ENCODE measurements at places on chromosomes 11 and 22.

DNA sequence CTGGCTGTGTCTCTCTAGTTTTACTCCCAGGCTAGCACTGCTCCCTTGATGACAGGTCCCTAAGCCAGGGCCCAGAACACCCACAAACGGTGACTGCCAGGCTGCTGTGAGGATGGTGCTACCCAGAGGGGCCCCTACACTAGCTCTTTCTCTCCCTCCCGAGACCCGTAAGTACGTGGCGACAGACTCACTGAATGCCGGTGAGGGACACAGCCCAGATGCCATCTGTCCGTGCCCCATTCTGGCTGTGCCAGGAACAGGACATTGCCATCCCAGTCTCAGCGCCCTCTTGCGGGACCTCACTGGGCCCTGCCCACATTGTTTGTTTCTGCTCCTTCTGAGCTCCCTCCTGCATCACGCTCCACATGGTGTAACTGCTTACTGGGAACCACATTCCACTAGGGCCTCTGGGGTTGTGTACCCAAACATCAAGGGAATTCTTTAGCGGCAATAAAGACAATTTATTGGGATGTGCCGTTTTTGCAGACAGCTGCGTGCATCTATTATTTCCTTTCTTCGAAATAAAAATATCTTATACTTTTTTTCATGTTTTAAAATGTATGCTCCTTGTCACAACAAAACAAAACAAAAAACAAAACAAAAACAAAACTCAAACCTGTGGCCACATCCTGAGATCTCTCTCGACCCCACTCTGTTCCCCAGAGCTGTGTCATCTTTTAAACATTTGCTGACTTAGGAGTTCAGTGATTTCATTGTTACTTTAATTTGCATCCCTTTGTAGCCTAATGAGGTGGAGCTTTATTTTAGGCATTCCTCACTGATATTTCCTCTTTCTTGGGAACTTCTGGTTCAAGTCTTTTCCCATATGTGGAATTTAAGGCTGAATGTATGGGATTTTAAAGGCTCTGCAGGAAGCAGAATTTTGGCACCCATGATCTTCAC, 4.4 kb upstream of the TPCN2 start:
- peak; percentile 27 for DNase-seq

- DNase-seq = no peak
Measured at GRCh38 chr11:66768088-66768521, 39.1 kb upstream of the SPTBN2 start.

DNA sequence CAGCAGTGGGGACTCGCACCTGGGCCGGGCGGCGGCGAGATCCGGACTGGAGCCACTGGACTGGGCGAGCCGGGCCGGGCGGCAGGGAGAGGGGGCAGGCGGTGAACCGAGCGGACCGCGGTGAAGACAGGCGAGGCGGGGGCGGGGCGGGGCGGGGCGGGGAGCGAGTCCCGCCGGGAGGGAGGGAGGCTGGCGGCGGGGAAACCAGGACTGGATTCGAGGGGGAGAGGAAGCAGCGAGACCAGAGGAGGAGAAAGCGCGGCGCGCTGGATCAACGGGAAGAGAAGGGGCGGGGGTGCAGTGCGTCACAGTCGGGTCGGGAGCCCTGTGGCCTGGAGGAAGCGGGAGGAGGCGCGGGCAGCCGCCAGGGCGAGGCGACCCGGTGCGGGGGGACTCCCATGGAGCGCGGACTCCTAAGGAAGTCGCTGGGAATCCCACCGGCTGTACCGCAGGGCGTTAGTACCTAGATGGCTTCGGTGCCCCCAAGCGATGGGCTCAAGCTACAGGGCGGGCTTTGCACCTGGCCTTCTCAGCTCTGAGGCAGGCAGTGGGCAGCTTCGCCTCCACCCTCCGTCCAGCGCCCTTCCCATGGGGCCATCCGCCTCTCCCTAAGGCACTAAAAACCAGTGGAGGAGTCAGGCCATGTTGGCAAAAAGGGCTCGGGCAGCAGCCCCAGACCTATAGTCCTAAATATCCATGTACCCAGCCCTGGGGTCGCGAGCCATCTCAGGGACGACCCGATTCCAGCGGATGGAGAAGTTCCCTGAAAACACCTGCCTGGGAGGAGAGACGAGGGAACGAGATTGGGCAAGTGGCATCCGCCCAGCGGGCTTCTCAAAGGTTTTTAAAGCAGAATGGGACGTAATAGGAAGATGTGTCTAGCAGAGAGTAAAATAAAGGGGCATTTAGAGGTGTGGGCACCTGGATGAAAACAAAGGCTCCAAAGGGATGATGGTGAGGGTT, at the start of gene TMEM121B:
Gene TMEM121B (minus strand): TSS at position 128 of the 963 bp plus-strand sequence. CDS start 233 bp downstream, outside the sequence.
- DNase-seq = peak; percentile 33

DNA sequence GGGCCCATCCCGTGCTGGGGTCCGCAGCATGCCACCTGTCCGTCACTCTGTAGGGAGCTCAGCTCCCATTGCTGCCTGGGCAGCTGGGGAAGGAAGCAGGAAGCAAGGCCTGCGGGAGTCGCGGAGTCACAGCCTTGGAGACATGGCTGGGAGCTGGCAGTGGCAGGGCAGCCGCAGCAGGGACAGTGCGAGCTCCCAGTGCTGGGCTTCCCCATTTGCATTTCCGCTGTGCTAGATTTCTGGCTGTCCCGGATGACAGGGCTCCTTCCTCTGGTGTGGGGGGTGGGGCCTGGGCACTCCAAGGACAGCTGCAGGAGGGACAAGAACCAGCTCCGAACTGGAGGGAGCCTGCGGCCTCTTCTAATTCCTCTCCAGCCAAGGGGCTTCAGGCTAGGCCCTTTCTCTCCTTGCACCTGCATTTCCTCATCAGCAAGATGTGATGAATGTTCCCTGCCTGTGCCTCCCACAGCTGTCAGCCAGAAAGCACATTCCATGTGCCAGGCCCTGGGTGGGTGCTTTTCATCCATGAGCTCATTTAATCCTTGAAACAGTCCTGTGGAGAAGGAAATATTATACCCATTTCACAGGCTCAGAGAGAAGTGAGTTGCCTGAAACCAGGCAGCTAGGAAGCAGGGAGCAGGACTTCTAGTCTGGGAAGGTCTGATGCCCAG, 48.0 kb downstream of the MYO7A start:
- DNase-seq = no peak

GRCh38 chr22:47010211-47010610, 247.8 kb downstream of the TBC1D22A start:
- no peak for DNase-seq

DNA sequence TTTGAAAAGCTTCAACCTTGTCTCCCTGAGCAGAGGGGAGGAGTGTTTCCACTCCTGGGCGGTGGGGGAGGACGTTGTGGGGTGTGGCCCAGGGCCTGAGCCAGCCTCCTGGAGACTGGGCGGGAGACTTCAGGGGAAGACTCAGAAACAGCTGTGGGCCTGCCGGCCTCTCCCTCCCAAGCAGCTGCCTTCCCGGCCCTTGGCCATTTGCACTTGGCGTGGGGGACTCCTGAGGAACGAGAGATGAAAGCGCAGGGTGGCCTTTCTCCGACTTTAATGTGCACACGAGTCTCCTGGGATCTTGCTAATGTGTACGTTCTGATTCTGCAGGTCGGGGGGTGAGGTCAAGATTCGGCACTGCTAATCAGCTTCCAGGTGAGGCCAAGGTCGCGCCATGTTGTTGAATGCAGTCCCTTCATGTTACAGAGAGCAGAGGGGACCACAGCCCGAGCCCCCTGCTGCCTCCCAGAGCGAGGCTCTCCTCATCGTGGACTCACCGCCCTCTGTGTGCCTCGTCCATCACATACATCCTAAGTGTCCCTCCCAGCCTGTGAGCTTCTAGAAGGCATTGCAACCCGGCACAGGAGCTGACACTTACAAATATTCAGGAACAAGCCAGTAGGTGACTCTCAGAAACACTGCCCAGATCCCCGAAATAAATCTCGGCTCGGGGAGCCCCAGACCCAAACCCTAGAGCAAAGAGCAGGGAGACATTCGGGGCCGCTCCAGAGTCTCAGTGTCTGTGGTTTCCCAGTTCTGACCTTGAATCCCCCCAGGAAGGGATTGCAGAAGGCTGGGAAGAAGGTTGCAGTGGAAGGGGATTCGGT, 7.7 kb downstream of the LIF start:
- DNase-seq = no peak

DNA sequence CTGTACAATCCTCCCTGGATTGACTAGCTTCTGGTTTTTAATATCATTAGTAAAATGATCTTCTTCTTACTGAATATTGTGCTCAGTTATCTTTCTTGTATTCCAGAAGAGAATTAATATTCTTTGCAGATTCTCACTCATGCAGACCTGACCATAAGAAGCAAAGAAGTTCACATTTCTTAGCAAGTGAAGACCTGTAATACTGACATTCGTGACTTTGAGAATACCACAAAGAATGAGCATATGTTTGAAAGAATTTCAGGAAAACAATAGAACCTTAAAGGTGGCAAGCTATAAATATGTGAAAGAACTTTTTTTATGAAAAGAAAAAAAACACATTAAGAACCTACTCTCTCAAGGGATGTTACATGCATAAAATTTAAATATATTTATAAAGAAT, 371.6 kb downstream of the JRKL start:
- DNase-seq = no peak

DNA sequence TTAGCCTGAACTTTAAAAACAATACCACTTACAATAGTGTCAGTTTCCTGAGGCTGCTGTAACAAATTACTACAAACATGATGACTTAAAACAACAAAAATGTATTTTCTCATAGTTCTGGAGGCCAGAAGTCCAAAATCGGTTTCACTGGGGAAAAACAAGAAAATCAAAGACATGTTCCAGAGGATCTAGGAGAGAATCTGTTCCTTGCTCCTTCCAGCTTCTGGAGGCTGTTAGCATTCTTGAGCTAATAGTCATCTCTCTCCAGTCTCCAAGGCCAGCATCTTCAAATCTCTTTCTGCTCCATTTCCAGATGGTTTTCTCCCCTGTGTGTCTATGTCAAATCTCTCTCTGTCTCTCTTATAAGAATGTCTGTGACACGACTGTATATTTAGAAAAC, 67.6 kb upstream of the TEAD1 start:
- DNase-seq = no peak

DNA sequence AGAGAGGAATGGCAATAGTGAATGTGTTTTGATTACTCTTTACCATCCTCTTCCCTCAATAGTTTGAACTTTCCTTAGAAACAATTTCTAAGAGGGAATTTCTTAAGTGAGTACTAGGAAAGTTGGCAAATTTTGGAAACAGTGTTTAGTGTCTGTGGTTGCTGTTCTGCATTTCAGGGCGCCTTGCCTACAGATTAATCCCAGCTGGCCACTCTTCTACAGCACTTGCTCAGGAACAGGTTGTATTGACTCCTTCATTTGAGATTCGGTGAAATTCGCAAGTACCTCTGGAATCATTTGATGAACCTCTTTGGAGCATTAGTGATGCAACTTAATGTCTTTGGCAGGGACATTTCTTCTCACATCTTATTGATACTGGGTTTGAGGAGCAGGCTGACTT, 28.3 kb downstream of the JAM3 start:
- no peak for DNase-seq

DNA sequence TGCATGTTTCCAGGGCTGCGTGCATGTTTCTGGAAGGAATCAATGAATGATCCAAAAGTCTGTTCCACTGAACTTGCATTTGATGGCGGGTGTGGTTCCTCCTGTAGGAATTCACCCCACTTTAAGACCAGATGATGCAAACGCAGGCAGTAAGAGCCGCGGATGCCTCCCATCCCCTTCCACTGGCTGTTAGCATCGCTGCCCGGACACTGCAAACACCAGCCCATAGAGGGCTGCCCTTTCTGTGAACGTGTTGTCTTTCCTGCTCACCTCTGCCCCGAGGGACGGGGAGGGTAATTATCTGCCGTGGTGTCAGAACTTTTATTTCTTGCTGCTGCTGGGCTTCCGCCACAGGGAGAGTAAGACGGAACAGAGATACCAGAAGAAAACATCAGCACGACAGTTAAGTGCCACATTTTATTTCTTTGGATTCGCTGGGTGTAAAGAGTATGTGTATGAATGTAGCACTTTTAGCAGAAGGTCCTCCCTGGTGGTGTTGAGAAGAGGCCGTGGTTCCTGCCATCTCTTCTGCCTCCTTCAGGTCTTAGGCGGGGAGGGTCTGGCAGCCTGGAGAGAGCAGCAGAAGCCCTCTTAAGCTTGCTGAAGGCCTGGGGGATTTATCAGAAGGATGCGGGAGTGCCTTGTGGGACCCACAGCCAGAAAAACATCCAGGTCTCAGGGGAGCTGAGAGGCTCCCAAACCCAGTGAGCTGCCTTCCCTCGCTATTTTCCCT, 53.2 kb upstream of the NECTIN1 start:
- no peak for DNase-seq

- no peak for DNase-seq
Measured at GRCh38 chr11:61973476-61974162, 6.2 kb upstream of the FTH1 start.

DNA sequence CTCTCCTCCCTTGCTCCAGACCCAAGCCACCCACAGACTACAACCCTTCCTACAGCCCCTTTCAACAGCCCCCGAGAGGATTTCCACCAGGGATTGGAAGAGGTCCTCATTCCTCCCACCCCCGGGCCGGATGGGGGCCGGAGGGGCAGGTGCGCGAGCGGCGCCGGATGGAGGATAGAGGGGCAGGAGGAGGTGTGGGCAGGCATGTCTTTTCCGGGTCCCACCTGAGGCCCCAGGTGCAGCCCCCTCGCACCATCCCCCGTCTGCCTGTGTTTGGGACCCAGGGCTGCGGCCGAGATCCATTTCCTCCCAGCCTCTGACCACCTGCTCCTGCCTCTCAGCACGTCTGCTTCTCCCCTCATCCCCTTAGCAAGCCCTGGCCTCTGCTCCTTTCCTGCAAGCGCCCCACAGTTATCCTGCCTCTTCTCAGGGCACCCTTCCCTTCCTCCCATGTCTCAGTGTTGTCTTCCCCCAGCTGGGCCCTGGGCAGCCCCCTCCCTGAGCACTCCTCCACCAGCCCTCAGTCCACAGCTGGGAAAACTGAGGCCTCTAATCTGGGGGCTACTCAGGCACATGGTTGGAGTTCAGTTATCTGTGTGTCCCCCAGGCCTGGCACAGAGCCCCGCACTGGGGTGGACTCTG, 19.3 kb upstream of the CBX7 start:
- no peak for DNase-seq

DNA sequence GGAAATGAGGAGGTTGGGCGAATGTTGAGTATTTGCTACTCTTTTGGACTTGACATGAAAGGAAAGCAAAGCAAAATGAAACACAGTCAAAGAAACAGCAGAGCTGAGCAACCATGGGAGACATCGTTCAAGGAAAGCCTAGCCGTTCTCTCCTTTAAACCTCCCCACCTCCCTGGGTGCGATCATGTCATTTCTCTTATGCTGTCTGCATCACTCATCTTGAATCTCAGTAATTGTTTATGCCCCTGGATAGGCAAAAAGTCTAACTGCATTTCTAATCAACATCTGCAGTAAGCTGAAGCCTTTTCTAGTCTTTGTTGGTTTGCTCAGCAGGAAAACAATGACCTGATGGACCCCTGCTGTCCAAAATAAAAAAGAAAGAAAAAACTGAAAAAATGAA, 107.0 kb downstream of the MSANTD4 start:
- DNase-seq = no peak

GRCh38 chr22:43889201-43889859, 2.5 kb downstream of the PNPLA5 start:
- no peak for DNase-seq

DNA sequence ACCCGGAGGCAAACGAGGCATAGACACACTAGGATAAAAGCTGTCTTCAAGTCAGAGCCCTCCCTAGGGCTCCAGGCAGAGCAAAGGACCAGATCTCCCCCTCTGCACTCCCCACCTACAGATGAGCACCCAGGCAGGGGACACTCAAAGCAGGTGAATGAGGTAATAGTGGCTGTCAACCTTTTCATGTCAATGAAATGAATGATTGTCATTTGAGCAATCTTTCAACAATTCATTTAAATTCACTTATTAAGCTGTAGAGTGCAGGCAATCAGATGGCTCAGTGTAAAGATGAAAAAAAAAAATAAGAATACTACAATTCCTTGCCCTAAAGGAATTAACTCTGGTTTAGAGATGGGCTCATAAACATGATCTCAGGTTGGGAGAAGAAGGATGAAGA, 427.8 kb upstream of the ISX start:
- DNase-seq = no peak

- DNase-seq = peak; percentile 30
Measured at GRCh38 chr22:21568347-21569075, 997 bp downstream of the UBE2L3 start.
